NCI-H1105 treated with DMSO at 0.1 percent for 48 hours (cell line): ENCODE measurements at places on chromosomes 6 and 20.

GRCh38 chr6:5922230-5922629 is 84.5 kb downstream of the NRN1 start:
- DNase-seq = no peak

GRCh38 chr6:79878142-79878748 is 69.1 kb downstream of the ELOVL4 start:
- peak; percentile 11 for DNase-seq

DNA sequence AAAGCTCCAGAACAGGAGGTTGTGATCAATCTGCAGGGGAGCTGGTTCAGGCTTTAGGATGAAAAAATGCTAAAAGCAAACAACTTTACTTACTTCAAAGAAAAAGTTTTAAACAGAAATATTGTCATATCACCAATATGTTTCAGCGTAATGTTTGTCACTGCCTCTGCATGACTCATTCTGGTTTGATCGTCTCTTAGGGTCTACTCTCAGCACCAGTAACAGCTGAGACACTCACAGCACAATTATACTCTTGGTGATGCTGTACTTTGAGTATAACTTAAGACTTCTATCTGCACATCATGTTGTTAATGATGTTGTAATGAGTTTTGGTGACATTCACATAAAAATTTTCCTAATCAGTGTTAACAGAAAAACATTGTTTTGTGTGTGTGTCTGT is 665.4 kb downstream of the EPM2A start:
- no peak for DNase-seq

DNA sequence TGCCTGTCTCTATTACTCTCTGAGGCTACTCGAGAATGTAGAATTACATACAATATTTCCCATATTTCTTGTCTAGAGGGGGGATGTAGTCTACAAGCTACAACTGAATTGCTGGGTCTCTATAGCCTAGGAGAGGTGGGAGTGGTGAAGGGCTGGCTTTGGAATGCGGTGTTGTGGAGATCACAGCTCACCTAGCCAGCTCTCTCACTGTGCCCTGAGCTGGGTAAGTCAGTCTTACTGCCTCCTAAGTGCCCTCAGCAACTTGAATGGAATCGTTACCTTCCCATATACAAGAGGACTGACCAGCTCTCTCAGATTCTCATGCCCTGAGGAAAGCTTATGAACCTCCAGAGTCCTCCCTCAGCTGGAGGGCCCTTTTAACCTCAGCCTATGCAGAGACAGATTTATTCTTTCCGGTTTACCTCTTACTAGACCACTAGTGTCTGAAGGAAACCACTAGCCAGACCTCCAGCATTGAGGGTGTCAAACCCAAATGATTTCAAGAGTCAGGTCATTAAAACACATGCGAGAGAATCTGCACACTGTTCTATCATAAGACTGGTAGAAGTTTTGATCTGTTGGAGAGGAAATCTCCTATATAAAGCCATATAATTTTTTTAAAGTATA is 20.6 kb downstream of the VIP start:
- DNase-seq = no peak

GRCh38 chr6:135256866-135257265 is 75.8 kb downstream of the MYB start:
- no peak for DNase-seq

GRCh38 chr6:137230547-137230946 is 11.4 kb upstream of the IFNGR1 start:
- DNase-seq = no peak

- DNase-seq = no peak
Measured at GRCh38 chr6:100463630-100464161, 1.0 kb downstream of the SIM1 start.

DNA sequence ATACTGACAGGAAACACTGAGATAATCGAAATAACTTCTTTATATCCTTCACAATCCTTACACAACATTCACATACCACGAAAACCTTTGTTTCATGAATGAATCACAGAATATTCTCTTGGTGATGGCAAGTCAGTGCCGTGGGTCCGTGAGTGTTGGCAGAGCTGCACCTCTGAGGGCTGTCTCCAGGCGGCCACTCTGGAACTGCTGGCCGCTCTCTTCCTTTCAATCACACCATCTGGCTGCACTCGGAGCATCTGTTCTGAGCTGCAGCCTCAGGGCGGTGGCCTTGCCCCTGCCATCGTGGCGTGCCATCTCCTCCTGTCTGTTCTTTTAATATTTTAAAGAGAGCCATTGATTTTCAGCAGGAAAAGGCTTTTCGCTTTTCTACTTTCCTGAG is 129.4 kb upstream of the AFDN start:
- DNase-seq = no peak

DNA sequence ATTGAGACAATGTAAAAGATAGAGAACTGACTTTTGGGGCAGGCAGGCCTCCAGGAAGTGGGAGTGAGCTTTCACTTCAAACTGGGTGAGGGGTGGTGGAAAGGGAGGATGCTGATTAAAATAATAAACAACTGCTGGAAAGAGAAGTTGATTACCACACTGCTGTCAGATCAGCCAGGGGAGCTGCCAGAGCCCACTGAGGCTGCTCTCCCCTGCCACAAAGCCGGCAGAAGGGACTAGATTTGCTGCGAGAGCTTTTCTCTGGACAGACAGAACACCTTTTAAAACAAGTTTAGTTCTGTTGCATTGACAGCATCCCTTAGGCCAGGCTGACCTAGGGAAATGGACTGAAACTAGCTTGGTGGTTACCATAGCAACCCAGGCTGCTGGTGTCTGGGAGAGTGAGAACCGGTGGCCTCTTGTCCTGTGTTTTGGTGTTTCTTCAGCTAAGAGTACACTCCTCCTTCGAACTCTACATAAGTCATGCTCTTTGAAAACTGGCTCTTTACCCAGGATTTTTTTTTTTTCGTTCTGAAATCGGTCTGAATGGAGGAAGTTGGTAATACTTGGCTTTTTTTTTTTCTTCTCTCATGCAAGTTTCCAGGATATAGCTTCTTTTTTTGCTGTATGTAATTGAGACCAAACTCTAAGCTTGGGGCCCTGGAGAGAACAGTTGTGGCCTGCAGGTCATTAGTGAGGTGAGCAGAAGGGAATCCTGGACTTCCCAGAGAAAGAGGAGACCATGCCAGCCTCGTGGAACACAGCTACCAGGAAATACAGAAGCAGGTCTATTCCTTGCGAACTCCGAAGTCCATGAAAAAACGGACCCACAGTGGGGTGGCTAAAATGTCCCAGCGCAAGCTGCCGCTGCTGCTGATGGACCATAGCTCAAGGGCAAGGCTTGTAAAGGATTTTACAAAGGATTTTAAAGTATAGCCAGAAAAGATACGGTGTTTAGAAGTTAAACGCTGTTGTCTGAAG is 374.4 kb downstream of the UTRN start:
- no peak for DNase-seq

GRCh38 chr6:135071541-135071940 is 16.9 kb upstream of the HBS1L start:
- DNase-seq = no peak

DNA sequence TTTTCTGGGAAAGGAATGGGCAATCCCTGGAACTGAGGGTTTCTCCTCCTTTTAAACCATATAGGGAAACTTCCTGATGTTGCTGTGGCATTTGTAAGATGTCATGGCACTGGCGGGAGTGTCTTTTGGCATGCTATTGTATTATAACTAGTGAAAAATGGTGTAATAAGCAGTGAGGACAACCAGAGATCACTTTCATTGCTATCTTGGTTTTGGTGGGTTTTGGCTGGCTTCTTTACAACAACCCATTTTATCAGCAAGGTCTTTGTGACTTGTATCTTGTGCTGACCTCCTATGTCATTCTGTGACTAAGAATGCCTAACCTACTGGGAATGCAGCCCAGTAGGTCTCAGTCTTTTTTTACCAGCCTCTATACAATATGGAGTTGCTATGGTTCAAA is 9.1 kb upstream of the DCBLD1 start:
- no peak for DNase-seq

DNA sequence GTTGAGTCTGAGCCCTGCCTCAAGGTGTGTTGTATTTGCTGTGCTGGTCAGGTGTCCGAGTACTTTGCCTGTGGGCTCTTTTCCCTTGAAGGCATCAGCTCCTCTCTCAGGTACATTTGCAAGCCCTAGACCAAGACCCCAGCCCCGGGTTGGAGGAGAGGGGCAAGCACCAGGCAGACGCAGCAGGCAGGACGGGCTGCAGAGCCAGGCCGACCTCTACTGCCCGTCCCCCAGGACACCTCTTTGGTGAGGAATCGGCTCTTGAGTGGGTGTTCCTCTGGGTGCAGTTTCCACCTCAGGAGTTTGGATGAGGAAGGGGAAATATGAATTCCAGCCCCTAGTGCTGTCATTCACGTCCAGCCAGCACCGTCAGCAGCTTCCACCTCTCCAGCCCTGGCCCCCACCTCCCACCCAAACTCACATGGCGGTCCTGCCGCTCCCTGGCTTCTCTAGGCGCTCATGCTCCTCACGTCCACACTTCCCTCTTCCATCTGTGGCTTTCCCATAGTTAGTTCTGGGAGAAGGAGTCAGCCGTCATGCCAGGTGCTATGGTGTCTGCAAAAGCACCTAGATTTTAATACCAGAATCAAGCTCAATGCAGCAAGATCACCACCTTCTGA is 183.9 kb downstream of the DLL1 start:
- DNase-seq = no peak

GRCh38 chr6:81331526-81331925 is 421.0 kb downstream of the TENT5A start:
- DNase-seq = no peak

DNA sequence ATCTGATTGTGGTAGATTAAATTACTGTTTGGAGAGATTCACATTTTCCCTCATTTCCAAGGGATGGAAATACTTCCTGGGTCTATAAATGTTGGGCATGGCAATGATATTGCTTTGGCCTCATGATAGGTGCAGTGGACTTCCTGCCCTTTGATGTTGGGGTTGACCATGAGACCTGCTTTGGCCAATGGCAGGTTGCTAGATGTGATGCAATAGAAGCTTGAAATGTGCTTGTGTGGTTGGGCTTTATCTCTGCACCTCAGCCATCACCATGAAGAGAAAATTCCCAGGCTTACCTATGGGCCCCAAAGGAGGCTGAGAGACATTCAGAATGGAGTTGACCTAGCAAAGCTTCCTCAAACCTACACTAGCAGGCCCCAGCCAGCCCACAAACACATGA is 69.4 kb downstream of the SLC22A3 start:
- no peak for DNase-seq

- no peak for DNase-seq
Measured at GRCh38 chr20:24620937-24621519, 151.6 kb downstream of the SYNDIG1 start.

DNA sequence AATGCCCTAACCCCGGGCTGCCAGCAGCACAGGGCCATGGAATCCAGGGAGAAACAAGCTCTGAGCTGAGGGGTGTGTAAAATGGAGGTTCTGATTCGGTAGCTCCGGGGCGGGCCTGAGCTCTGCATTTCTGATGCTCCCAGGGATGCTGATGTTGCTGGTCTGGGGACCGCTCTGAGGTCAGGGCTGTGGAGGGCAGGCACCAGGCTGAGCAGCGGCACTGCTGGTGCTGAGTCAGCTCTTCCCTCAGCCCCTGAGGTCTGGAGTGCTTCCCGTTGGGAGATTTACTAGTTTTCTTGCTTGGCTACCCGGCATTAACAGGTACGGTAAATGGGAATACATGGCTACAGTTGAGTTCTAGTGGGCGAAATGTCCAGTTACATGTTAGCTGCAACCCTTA is 18.6 kb upstream of the CST3 start:
- DNase-seq = no peak

DNA sequence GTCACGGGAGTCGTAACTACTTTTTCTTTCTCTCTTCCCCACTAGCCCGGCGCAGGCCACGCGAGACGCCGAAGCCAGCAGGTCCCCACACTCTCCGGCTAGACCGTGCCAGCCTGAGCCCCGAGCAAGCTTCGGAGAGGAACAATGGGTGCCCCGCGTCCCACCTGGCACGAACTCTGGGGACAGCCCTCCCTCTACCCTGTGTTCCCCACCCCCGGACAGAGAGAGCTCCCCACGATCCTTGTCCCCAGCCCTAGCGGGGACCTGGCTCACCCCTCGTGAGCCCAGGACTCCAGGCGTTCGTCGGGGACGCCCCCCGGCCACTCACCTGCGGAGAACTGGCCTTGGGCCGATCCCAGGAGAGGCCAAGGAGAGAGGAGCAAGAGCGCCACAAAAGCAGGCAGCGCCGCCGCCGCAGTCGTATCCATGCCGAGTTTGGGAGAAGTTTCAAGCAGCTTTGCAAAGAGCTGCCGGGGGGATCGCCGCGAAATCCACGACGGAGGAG is 416 bp downstream of the PTPRK start:
- DNase-seq = peak; percentile 83

DNA sequence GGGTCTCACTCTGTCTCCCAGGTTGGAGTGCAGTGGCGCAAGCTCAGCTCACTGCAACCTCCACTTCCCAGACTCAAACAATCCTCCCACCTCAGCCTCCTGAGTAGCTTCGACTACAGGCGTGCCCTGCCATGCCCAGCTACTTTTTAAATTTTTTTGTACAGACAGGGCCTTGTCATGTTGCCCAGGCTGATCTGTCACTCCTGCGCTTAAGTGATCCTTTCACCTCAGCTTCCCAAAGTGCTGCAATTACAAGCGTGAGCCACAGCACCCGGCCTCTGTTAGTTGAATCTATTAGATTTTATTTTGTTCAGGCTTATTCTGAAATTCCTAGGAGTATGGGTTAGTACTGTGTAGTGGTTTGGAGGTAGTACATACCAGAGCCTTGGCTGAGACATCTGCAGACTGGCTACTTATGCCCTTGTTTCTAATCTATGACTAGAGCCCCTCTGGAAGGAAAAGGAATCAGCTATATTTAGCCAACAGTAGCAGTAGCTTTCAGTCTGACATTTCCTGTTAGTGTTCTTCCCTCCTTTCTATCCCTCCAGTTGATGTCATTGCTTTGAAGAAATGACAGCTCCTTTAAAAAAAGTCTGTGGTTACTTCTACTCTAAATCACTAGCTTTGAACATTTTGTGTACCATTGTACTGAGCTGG is 74.4 kb downstream of the ITCH start:
- DNase-seq = no peak

- no peak for DNase-seq
Measured at GRCh38 chr6:88301888-88302768, 136.0 kb upstream of the CNR1 start.

- no peak for DNase-seq
Measured at GRCh38 chr6:14540810-14541540, 423.4 kb downstream of the CD83 start.

DNA sequence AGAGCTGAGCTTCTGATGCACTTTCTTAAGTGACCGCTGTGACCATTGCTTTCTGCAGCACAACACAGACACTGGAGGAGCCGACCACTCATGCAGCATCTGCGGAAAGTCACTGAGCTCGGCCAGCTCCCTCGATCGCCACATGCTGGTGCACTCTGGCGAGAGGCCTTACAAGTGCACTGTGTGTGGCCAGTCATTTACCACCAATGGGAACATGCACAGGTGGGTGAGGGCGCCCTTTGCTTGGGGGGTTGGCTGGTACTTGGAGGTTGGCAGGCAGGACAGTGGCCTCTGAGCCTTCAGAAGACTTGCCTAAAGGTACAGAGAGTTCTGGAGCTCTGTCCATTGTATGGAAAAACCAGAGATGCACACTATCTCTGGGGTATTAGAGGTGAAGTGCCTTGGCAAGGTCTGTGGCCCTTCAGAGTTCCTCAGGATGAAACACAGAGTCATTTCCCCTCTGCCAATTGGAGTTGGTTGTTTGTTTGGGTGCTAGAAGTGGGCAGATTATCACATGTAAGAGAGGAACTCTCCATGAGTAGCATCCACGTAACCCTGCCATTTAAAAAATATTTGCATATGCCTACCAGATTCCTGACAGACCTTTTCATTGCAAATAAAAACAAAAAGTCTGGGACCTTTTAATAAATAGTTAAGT is 81.5 kb downstream of the RREB1 start:
- no peak for DNase-seq
